ENCODE measurements at places on chromosomes 5 and 9. TPM values are rescaled to one million over a fixed set of nuclear protein-coding genes. Genes with fewer than 3 reads are reported as not detected.

The CCDC171 gene
- 0.86 TPM for total RNA-seq

The GRIN3A gene
- total RNA-seq = not detected

- no peak for DNase-seq
Measured at GRCh38 chr9:72363236-72363635, 1.8 kb downstream of the ZFAND5 start.

- no peak for DNase-seq
Measured at GRCh38 chr5:78747055-78747454, 98.5 kb upstream of the LHFPL2 start.

The ZNF483 gene
- total RNA-seq = 1.4 TPM

- DNase-seq = no peak
Measured at GRCh38 chr9:88230612-88231011, 92.3 kb upstream of the SPATA31C2 start.

GRCh38 chr5:59620535-59621212 lies 272.9 kb downstream of the PDE4D start:
- no peak for DNase-seq

The IFNK gene
- total RNA-seq = not detected

The OBP2B gene
- not detected for total RNA-seq

- DNase-seq = no peak
Measured at GRCh38 chr9:134619448-134619982, 22.1 kb upstream of the COL5A1 start.

DNA sequence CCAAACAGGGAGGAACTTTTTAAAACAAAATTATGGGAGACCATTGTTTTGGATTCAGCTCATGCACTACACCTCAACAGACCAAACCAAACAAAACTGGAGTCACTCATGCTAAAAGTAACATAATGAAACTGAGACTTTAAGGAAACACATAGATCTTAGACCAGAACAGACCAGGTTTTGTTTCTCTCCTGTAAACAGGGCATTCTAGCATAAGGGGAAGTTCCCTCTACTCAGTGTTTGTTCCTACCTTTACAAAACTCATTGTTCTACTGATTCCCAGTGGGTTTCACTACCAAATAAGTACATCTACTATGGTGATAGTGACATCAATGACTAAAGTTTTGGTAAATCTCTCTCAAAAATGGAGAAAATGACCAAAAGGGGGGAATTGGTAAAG lies 1103.6 kb upstream of the EDIL3 start:
- no peak for DNase-seq

GRCh38 chr5:36414869-36415282 lies 113.2 kb upstream of the RANBP3L start:
- no peak for DNase-seq

DNA sequence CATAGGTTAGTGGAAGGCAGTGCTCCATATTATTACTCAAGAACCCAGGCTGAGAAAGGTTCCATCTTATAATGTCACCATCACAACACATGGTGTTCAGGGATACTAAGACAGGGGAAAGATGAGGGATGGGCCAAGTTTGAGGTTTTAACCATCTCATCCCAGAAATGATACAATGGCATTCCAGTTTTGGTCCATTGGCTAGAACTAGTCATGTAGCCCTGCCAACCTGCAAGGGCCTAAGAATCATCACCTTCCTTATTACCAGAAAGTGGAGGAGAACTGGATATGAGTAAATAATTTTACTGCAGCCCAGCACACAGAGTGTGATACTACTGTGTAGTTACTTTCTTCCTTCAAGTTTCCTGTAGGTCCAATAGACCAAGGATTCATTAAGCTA lies 144.5 kb upstream of the ABCA1 start:
- DNase-seq = no peak

GRCh38 chr5:104412649-104413240 lies 850.2 kb upstream of the NUDT12 start:
- no peak for DNase-seq

DNA sequence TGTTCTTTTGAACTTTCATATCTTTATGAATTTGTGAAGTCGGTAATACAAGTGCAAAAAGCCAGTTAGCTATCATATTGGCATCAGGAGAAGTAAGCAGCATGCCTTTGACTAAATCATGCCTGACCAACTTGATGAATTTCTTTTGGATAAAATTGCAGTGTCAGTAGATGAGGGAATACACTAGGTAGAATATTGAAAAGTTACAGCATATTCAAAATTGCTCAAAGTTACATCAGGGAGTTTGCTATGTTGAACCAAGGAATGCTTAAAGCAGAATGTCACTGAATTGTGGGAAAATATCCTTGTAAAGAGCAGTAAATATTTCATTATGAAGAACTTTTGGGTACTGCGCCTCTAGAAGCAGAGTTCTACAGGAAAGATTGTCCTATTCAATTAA lies 87.1 kb upstream of the TLX3 start:
- no peak for DNase-seq

The NR5A1 gene
- total RNA-seq = not detected

The TMEM174 gene
- total RNA-seq = 0.07 TPM

GRCh38 chr5:137611011-137611580 lies 112.0 kb upstream of the SPOCK1 start:
- no peak for DNase-seq

The UBE2QL1 gene
- total RNA-seq = not detected

DNA sequence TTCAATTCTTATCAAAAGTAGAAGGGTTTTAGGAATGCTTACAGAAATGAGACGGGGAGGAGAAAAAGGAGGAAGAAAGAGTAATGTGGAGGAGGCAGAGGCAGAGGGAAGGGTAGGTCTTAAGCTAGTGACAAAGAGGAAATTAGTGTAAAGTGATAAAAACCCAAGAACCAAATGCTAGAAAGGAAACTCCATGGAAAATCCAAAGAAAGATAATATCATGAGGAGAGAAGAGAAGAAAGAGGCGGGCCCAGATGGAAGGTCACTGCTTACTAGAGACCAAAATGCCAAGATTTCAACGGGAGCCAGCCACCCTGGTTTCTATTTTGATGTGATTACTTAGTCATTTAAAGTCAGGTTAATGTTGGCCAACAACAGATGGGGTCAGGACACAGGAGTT lies 68.6 kb upstream of the IL12B start:
- DNase-seq = no peak

DNA sequence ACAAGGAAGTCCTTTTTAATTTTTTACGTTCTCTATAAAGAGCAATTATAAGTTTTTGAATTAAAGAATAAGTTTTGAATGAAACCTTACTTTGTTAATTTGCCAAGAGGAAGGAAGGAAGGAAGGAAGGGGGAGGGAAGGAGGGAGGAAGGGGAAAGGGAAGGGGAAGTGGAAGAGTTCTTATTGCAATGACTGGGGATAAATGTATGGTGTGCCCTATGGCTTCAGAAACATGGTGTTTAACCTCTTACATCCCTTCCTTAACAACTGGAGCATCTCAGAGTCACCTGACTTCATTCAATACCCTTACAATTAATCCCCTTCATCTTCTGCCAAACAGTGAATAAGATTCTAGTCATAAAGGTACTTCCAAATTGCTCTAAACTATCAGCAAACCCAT lies 16.0 kb downstream of the CEMIP2 start:
- no peak for DNase-seq

DNA sequence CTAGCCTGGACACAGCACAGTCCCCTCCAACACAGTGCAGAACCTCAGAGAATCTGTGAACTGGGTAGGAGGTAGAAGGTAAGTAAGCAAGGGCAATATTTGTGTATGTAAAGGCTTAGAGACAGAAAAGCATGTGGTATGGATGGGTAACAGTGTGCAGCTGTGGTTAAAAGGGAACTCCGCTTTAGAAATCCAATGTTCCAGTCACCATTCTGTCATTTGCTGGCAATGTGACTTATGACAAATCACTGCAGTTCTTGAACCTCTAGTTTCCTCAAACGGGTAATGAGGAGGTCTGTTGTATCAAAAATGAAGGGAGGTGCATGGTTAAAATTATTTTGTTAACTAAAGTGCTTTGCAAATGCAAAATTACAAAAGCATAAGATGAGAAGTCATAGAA lies 125.5 kb upstream of the IFNE start:
- DNase-seq = no peak

DNA sequence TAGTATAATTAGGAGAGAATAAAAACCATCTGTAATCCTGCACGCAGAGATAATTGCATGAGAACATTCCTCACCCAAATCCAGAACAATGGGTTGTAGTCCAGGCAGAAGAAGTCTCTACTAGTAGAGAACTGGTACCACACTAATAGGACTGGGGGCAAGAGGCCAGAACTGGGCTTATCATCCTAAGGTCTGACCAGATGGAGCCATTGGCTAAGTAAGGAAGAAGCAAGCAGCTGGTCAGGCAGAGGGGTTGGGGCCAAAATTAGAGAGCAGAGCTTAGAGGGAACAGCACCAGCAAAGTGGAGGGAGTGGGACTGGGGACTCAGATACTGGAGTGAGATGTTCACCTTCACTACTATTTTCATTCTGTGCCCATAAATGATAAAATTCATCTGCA lies 35.4 kb upstream of the MAP1B start:
- no peak for DNase-seq

- DNase-seq = no peak
Measured at GRCh38 chr9:87812375-87813118, 70.1 kb upstream of the SPATA31E1 start.

DNA sequence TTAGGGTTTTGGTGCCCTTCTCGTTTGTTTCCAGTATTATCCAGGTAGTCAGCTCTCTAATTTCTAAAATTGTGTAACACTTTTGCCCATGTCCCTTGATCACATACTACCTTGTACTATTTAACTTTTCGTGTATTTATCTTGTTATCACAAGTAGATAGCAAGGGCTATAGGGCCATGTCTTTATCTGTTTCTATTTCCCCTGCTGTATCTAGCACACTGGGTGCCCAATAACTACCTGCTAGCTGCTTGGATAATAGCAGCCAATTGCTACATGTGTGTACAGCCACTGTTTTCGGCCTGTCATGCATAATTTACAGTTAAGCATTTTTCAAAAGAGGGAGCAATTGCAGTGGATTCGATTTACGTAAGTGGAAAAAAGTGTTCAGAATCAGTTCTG lies 64.8 kb upstream of the TNFAIP8 start:
- DNase-seq = no peak

The TCF7 gene
- total RNA-seq = 0.07 TPM

GRCh38 chr9:85713897-85714296 lies 27.9 kb downstream of the AGTPBP1 start:
- DNase-seq = no peak

Data from pulmonary artery endothelial cell (primary cell).